Activated naive CD4-positive, alpha-beta T cell treated with anti-CD3 and anti-CD28 coated beads, Interleukin-2, amount 50 U/mL, for 72 hours (primary cell): ENCODE measurements at places on chromosomes 5 and 9.

DNA sequence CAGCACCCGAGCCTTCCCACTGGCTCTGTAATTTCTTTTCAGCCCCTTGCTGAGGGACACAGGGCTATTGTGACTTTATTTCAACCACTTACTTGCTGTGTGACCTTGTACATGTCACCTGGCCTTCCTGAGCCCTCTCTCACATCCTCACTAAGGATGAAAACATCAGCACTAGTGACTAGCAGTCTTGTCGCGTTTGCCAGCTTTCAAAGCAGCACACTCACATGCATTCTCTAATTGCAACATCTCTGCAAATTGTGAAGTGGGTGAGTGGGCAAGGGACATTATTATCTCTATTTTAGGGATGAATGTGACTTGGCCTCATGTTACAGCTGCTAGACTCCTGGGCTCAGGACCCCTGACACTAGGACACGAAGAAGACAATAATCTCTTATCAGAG is 144.5 kb downstream of the SEC61B start:
- DNase-seq: no peak

- no peak for DNase-seq
Observed at GRCh38 chr5:143582869-143583268, 179.4 kb upstream of the NR3C1 start.

GRCh38 chr9:88651682-88652633 is 117.0 kb downstream of the NXNL2 start:
- DNase-seq: no peak

DNA sequence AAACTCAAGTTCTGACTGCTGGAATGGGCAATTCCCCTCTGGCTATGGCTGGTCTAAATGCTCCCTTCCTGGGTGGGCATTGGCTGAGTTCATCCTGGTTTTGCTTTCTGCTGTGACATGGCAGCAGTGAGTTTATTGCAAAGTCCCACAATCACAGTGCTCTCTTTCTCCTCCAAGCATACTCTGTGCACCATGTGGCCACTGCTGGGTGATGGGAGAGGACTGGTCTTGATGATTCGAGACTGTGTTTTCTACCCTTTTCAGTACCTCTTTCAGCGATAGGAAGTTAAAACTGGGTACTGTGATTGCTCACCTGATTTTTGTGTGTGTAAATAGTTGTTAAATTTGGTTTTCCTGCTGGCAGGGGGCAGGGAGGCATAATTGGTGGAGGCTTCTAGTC is 49.7 kb downstream of the FER start:
- no peak for DNase-seq

DNA sequence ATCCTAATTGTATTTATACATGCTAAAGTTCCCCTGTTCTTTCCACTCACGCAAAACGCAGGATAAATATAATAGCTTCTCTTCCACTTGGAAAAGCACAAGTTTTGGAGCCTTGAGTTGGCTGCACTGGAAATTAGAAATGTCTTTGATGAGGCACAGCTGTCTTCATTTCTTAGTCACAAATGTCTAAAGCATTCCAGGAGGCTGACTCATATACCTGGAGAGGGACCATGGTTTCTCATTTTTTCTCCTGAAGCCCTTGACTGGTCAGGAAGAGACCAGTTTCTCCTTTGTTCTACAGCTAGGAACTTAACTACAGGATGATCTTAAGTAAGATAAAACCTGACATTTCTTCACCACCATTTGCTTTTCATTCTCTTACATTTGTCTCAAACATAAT is 16.2 kb downstream of the MTX3 start:
- no peak for DNase-seq

GRCh38 chr9:77956555-77956954 is 75.1 kb downstream of the GNAQ start:
- DNase-seq: no peak

GRCh38 chr5:2482778-2483177 is 268.7 kb downstream of the IRX2 start:
- no peak for DNase-seq

GRCh38 chr9:36141288-36141687 is 4.8 kb downstream of the GLIPR2 start:
- no peak for DNase-seq

DNA sequence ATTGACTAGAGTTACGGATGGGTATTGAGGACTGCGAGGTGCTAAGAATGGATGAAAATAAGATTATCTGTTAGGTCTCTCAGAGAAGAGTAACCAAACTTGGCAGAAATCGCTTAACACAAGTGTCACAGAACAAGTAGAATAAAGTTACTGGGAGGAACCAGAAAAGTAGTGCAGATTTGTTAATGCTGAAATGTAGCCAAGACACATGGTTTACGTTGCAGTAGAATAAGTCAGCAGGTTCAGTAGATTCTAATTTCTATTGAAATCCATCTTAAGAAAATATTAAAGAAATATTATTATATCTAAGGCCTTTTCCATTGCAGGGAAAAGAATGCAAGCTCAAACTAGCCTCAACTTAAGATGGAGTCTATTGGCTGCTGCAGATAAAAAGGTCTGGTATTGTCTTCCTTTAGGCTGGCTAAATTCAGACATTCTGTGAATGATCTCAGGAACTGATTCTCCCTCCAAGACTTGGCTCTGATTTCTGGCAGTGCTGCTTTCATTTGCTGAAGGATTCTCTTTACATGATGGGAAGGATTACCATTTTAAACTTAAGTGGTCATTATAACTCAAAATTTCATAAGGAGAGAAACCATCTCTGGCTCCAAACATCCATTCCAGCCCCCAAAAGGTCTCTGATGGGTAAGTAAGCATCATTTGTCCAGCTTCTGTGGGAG is 314.9 kb downstream of the MARCHF11 start:
- DNase-seq: no peak

- no peak for DNase-seq
Observed at GRCh38 chr9:80906728-80907127, 782.6 kb downstream of the TLE1 start.

DNA sequence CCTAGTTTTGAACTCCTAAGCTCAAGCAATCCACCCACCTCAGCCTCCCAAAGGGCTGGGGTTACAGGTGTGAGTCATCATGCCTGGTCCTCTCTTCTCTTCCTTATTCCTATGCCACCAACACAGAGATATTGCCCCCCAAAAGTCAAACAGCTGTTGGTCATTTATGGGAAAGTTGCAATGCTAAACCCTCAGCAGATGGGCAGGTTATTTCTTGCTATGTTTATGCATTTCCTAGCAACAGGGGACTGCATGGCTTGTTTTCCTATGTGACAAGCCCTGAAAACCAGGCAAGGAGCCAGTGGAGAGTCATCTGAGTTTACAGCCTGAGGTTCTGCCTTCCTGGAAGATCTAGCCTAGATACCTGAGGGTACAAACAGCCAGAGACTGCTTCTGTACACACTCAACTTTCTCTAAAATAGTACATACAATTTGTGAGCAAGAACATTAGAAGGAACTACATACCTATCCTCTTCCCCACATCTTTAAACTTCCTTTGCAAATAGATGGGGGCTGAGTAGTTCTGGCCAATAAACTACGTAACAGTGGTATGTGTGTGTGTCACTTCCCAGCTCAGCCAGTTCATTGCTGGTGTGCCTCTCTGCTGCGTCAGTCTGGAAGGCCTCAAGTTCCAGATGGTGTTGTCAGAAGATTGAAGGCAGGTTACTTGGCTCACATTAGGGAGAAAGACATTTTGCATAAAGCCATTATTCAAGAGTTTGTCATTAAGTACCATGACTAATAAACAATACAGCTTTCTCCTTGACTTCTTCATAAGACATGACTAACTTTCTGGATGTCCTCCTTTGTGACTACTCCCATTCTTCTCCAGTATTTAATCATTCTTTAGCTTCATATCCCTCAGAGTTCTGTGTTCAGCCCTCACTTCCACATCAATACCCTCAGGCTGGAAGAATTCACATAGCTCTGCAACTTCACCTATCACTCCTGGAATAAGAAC is 65.3 kb downstream of the CSNK1A1 start:
- no peak for DNase-seq

- no peak for DNase-seq
Observed at GRCh38 chr5:54383941-54384340, 71.6 kb upstream of the HSPB3 start.
